Esophagus squamous epithelium (tissue), 5 donors: ENCODE measurements at places on chromosomes 7 and 10.

GRCh38 chr10:4353059-4353655 is 472.9 kb upstream of the AKR1E2 start:
- no peak for DNase-seq

DNA sequence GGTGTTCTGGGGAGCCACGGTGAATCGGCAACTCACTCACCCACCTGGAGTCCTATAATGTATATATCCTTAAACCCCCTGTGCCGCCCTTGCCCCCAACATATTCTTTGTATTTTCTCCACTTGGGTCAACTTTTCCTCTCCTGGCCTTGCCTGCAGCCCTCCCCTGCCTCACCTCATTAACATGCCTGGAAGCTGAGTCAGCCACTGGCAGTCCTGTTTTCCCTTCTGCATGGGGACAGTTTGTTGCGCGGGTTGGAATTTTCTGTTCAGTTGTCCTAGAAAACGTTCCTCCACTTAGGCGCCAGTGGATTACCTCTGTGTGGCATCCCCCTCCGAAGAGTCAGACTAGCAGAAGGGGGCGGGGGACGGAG is 97.4 kb downstream of the C10orf105 start:
- no peak for DNase-seq

DNA sequence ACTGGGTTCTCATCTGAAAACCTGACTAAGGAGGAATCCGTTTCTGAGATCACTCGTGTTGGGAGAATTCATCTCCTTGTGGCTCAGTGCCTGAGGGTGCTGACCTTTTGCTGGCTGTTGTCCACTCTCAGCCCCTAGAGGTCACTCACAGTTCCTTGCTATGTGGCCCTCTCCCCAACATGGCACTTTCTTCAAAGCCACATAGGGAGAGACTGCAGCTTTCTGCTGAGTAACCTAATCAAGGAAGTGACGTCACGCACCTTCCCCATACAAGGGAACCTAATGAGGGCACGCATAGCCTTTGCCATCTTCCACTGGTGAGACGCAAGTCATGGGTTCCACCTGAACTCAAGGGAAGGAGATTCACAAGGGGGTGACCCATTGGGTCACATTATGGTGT is 23.2 kb downstream of the STEAP1B start:
- DNase-seq: no peak

- DNase-seq: no peak
Observed at GRCh38 chr7:64795176-64795575, 948 bp downstream of the ZNF138 start.

- no peak for DNase-seq
Observed at GRCh38 chr7:101937717-101938514, 120.5 kb downstream of the CUX1 start.

DNA sequence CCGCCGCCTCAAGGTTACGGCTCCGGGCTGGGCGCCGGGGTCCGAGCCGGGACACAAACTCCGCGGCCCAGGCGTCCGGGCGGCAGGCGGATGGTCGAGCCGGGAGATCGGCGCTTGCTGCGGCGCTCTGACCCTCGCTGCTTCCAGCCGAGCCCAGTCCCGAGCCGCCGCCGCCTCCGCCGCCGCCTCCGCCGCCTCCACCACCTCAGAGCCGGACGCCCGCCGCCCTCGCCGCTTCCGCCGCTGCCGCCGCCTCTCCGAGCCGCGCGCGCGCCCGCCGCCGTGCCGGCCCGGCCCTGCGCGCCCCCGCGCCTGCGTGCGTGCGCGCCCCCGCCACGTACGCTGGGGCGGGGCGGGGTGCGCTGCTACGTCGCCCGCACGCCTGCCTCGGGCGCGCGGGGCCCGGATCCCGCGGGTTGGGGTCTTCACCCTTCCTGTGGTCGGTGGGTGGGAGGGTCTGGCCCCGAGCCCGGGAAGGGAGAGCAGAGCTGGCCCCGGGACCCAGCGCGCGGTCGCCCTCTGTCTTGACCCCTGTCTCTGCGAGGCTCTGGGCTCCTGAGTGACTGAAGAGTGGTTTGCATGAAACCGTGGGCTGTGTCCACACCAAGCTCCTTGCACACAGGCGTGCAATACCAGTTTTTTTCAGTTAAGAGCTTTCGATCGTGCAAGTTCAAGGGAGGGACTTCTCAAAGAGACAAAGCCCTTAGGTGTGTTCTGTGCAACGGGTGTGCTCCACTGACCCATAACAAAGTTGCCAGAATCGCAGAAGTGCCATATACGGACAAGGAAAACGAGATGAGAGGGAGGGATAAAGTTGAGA is at the start of gene SMURF1:
SMURF1 (minus strand) TSS at position 256 of the 820 bp plus-strand sequence. CDS start 328 bp downstream, outside the sequence.
- DNase-seq: no peak

- peak; percentile 69 for DNase-seq
Observed at GRCh38 chr10:68074775-68075549, at the start of gene HERC4. Gene HERC4 (minus strand): TSS chr10:68075283. CDS start chr10:68073108, 2,175 bp downstream.

- no peak for DNase-seq
Observed at GRCh38 chr7:111006691-111007090, 84.2 kb upstream of the LRRN3 start.

DNA sequence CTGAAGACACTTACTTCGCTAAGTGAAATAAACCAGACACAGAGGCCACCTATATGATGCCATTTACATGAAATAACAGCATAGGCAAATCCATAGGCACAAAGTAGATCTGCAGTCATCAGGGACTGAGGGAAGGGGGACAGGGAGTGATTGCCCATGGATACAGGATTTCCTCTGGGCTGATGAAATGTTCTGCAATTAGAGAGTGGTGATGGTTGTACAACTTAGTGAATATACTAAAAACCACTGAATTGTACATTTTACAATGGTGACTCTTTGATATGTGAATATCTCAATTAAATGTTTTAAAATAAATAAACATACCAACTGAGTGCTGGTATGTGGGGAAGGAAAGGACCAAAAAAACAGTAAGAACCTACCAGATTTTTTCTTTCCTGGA is 20.4 kb downstream of the PPA1 start:
- no peak for DNase-seq

GRCh38 chr10:1126461-1126860 is 70.3 kb downstream of the WDR37 start:
- DNase-seq: no peak

GRCh38 chr10:80356563-80356988 is at the start of the genes DYDC1 and DYDC2:
Gene DYDC1 (minus strand): TSS chr10:80356755. CDS start chr10:80352601, 4,154 bp downstream.
Gene DYDC2 (plus strand): TSS chr10:80356781. CDS start chr10:80362444, 5,663 bp downstream.
- no peak for DNase-seq

- no peak for DNase-seq
Observed at GRCh38 chr7:149310113-149310836, 48.3 kb downstream of the ZNF783 start.

DNA sequence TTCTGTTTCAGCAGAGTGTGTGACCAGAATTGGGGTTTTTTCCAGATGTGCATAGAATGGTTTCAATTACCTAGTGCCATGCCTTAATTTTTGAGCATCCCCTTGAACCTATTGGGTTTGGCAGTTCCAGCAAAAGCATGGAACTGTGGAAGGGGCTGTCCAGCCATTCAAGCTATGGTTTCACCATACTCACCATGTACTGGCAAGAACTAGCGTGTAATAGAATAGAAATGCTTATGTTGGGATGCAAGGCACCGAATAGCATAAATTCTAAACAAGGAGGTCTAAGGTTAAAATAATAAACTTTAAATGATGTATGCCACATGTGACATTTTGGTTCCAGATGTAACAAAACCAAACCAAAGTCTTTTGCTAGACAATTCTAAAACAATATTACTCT is 91.4 kb downstream of the MTERF1 start:
- no peak for DNase-seq
